ENCODE measurements at places on chromosomes 3 and 15.

GRCh38 chr3:136194409-136195257 lies 1.5 kb downstream of the MSL2 start:
- DNase-seq = peak; percentile 35

DNA sequence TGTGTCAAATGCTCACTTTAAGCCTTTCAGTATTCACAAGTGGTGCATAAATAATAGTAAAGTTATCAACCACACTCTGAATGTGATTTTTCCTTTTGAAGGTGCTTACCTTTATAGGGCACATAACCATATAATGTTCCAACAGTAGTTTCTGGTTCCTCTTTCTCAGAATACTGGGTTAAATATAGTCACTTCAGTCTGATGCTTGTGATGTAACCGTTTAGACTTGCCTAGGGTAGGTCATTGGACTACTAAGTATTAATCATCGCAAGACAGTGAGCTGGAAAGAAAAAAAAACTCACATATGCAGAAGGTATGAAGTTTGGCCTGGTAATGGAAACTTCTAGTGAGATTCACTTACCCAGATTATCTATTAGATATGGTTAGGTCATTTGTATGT lies 1.9 kb downstream of the KBTBD8 start:
- no peak for DNase-seq

DNA sequence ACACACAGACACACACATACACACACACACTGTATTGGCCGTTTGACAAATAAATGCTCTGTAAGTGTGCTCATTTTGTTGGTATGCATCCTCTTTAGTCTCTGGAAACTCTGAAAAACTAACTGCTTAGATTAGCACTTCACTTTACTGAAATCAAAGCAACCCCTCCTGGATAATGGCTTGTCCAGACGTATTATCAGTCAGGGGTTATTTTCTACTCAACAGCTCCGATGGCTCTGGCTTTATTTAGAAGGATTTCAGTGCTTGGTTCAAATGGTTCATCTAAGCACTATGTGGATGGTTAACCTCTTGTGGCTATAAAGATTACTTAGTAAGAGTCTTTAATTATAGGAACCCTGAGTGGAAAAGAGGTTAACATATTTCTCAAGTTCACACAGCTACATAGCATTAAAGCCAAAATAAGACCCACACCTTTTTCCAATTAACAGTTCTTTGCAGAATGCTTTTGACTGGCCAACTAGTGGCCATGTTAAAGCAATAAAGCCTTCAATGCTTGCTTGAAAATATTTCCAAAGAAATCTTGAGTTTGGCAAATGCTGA lies 516.1 kb upstream of the NAALADL2 start:
- DNase-seq = no peak

GRCh38 chr15:59543721-59544547 lies 67.6 kb upstream of the GCNT3 start:
- no peak for DNase-seq

DNA sequence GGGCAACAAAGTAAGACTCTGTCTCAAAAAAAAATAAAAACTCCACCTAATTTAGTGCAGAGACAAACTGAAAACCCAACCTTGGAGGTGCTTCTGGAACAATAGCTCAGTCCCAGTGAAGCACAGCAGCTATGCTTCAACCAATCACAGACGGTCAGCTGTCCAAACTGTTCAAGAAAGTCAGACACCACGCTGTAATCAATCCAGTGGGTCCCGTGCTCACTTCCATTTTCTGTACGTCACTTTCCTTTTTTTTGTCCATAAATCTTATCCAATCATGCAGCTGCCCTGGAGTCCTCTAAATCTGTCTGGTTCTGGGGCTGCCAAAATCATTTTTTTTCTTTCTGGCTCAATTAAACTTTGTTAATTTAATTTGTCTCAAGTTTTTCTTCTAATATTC lies 93.6 kb upstream of the FAM174B start:
- DNase-seq = no peak

- peak; percentile 33 for DNase-seq
These were observed 115.7 kb upstream of the TSPAN3 start for GRCh38 chr15:77186594-77187011.

- DNase-seq = no peak
These were observed 639 bp downstream of the SPICE1 start for GRCh38 chr3:113514265-113514769.

GRCh38 chr3:13400114-13400673 lies 19.9 kb downstream of the NUP210 start:
- no peak for DNase-seq

Measured in SK-N-SH (cell line).